ENCODE measurements at places on chromosomes 6 and 20. TPM values are rescaled to one million over a fixed set of nuclear protein-coding genes. Genes with fewer than 3 reads are reported as not detected.

GRCh38 chr20:50588034-50588736 lies 78.0 kb downstream of the PTPN1 start:
- peak; percentile 78 for DNase-seq

GRCh38 chr20:15200147-15200565 lies 862.7 kb upstream of the FLRT3 start:
- DNase-seq = no peak

GRCh38 chr20:21162631-21163030 lies 36.7 kb downstream of the KIZ start:
- DNase-seq = no peak

DNA sequence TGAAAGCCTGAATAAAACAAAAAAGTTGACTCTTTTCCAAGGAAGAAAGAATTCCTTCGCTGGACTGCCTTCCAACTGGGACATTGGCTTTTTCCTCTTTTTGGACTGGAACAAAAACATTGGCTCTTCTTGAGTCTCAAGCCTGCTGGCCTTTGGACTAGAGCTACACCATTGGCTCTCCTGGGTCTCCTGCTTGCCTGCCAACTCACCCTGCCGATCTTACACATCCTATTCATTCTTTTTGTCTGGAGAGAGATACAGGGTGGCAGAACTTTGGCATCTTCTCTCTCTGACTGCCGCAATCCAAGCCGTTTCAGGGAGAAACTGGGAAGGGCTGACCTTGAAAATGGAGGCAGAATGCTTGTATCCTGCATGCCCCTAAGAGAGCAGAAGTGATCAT lies 20.2 kb downstream of the DDO start:
- DNase-seq = no peak

DNA sequence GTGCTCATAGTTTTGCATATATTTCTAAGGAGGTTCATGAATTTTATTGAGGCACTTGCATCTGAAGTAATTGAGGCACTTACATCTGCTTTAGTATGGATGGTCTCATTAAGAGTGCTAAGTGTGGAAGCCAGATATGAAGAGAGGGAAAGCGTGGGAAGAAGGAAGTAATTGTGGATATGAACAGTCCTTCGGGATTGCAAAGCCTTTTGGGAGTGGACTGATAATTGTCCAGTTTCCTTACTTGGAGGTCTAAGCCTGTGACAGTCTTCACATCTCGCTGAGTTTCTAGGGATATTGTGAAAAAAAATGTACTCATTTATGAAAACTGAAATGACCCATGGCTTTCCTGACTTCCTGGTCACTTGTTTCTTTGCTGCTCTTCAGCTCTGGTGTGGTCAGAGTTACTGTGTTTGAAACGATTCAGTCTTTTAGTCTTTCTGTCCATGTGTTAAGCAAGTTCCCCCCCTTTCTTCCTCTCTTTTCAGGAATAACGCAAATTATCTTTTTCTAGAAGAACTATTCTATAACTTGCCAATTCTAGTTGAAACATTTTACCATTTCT lies 137.3 kb downstream of the ZFAND3 start:
- no peak for DNase-seq

DNA sequence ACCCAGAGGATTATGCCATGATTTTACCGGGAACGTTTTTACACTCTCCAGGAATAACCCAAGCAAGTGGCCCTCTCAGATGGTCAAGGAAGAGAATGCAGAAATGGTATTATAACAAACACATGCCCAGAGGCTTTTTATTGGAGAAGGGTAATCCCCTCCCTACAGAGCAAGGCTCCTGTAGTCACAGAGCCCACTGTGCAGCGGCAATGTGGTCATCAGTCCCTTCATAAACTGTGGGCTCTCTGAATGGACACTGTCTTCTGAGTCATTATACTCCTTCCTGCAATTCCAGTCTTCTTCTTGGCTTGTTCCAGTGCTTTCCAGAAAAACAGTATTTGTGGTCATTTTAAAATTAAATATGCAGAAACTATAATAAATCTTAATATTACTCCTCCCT lies 74.7 kb downstream of the LAMA4 start:
- no peak for DNase-seq

- no peak for DNase-seq
Observed at GRCh38 chr6:1594445-1595200, 15.1 kb upstream of the FOXC1 start.

- no peak for DNase-seq
Observed at GRCh38 chr6:42511803-42512422, 51.9 kb upstream of the UBR2 start.

Gene RNF114
- total RNA-seq = 70.3 TPM

- DNase-seq = no peak
Observed at GRCh38 chr20:2051946-2052345, 49.7 kb upstream of the STK35 start.

All from stomach (tissue), 19 donors.